Stimulated activated naive CD4-positive, alpha-beta T cell treated with Interleukin-2 at 50 U/mL for 16 hours (primary cell): ENCODE measurements at places on chromosomes 4 and X.

DNA sequence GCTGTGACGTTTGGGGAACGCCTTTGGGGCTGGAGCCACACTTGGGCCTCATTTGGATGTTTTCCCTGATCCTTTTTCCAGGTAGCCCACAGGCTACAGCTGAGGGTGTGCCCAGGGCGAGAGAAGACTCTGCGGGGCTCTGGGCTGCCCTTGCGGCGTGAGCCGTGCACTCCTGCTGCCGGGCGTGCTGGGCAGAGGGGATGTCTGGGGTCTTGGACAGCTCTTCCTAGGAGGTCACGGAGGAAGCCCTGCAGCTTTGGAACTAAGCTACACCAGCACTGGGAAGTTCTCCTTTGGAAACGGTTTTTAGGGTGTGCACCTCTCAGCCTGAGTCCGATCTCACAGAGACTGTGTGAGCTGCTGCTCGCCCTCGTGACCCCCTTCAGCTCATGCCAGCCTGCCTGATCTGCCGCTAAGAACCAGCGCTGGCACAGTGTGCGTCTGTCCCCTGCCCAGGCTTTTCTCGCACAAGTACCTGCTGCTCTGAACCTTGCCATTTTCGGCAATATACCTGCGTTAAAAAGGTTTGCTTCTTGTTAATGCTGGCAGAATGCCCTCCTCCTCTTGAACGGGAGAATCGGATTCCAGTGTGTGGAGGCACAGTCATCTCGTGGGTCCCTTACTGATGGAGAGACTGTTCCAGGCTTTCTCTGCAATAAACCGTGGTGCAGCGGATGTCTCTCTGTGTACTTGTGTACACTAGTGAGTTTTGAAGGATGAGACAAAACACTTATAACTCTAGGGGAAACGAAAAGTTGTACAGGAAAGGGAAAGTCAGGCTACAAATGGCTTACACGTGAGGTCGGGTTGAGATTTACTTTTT is 14.3 kb downstream of the MSANTD1 start:
- no peak for DNase-seq

DNA sequence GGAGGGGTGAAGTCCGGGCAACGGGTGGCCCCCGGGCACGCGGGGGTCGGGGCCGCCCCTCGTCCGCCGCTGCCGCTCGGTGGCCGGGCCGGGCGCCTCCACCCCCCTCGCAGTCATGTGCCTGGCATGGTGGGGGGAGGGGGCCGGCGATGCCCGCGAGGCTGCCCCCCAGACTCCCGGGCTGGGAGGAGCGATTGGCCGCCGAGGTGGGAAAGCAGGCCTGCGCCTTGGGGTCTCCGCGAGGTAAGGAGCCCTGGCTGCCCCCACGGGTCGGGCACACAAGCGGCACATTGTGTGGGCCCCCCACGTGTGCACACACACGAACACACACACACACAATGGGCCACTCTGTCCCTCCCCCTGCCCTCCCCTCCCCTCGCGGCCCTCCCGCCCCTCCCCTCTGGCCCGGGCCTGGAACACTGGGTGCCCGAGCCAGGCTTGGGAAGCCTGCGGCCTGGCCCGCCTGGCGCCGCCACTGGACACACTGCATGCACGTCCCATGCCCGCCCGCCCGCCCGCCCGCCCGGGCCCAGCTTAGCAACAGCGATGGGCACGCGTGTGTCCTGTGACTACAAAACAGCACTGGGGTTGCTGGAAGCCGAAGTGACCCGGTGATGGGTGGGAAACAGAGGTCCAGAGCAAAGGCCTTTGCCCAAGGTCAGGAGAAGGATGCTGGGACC is 1.3 kb downstream of the SLC6A8 start:
- DNase-seq = no peak

DNA sequence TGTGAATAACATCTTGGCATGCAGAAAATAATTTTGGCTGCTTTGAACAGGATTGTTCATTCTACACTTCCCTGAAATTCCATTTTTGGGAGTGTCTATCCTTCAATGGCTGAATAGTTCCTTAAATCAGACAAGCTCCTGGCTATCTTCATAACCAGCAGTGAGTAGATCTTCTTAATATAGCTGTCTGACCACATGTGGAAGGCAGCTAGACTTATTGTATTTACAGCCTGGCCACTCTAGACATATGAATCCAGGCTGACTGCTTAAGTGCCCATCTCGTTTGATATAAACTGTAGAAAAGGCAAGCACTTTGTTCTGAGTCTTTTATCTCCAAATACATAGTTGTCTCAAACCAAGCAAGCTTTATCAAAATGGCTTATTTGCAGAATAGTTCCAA is 40.0 kb downstream of the PWWP3B start:
- DNase-seq = no peak

GRCh38 chr4:156875704-156876103 is 95.9 kb downstream of the PDGFC start:
- no peak for DNase-seq

- no peak for DNase-seq
Measured at GRCh38 chr4:26955241-26955640, 94.6 kb downstream of the STIM2 start.

GRCh38 chr4:150224896-150225591 is 146.8 kb downstream of the DCLK2 start:
- DNase-seq = no peak

GRCh38 chr4:888029-888428 is 44.1 kb downstream of the GAK start:
- DNase-seq = no peak

DNA sequence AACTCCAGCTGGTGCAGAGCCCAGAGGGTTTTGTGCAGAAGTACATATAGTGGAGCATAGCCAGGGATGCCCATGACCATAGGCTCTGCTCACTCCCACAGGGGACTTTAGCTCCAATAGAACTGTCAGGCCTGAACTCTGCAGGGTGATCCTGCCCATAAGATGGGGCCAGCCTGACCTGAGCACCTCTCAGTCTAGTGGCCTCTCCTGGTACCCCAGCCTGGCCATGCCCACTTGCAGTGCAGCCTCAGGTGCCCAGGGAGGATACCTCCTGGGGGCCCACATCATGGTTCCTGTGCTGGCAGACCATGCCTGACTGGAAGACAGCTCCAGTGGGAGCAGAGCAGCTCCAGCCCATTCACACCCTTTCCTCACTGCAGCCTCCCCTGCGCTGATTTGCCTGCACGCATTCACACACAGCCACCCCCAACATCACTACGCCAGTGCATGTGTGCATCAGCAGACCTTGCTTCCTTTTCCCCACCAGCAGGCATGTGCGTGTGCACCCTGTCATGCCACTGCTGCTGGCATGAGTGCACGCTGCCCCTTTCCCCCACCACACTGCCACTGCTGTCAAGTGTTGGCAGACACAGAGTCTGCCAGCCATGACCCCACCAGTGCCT is 53.0 kb upstream of the MMAA start:
- no peak for DNase-seq

DNA sequence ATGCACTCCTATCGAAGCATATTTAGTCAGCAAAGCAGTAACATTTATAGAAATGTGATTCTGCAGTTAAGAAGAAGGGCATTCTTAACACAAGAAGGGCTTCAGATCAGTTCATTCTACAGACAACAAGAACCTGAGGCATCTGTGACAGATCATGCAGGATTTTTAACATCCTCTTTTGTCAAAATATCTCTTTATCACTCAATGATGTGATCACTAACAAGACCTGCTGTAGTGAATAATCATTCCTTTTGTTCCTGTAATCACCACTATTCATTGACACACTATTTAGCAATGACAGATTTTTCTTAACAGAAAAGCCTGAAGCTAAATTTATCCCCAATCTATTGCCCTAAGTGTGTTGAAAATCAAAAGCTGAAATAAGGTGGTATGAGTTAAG is 47.8 kb upstream of the ARHGAP24 start:
- DNase-seq = no peak

DNA sequence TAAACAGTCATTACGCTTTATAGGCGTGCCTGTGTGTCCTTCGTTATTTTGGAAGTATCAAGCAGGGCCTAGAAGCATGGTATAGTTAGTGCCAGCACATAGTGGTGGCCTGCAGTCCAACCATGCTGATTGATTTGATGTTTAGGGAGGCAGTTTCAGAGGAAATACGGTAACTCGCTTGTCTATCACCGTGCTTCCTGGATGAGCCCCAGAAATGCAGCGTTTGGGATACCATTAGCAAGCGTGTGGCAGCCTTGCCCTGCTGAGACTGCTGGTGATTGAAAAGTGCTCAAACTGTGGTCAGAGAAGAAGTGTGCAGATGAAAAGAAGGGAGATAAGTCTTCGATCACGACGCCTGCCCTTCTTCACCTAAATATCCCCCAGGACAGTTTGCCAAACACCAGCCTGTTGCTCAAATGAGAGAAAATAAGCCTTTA is 158.4 kb downstream of the CHIC2 start:
- DNase-seq = no peak

DNA sequence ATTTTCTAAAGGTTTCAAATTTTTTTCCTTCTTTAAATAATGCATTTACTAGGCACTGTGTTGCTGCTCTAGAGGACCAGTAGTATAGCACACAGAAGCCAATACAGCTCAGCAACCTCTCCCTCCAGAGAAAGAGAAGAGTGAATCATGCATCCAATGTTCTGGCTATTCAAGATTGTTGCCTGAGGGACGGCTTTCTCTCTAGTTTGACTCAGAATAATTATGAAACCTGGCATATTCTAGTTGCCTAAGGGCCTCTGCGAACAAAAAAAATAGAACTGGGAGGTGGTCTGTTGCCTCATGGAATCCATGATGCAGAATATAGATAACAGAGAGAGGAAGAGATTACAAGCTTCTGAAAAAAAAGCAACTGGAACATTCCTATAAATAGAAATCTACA is 1233.3 kb upstream of the PABPC4L start:
- no peak for DNase-seq

DNA sequence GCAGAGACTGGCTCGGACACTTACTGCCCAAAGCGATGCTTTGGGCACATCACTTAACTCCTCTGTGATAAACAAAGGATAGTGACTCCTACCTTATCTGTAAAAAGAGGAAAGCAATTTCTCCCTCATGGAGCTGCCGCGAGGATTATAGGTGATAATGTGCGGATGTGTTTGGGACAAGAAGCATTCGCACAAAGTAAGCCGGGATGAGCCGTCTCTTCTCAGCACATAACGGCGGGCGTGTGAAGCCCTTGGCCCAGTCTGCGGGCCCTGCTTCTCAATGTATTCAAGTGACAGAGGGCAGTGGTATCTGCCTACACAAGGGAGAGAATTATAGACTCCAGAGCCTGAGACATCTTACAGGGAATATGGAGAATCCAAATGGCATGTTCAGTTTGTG is 550.3 kb upstream of the CPEB2 start:
- no peak for DNase-seq

DNA sequence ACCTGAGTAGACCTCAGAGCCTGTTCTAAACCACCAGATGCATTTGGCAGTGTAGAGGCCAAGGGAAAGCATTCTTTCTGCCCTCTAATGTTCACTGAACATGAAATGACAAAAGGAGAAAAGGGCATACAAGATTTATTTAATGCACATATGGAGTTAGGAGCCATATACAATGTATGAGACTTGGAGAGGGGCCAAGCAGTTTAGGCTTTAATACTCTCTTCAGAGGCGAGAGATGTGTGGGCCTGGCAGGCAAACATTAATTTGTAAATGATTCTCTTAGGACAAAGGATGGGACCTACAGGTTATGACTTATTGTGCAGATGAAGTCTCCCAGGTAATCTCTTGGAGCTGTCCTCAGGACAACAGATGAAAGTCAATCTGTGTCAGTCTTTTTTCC is 631.9 kb downstream of the ADGRL3 start:
- DNase-seq = no peak

DNA sequence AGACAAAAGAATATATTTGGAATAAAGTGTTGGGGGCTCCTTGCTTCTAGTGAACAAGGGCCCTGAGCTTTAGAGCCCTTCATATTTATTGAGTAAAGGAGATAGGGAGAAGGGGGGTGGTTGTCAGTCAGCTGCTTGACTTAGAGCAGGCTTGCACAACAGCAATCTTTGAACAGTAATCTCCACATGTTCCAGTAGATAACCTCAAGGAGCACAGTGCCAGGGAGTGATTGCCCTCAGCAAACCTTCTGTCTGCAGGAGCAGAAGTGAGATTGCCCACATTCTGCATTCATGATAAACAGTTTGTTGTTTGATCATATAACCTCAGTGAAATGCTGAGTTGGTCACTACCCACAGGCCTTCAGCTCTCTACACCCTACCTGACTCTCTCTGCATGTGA is 205.8 kb upstream of the CXCL13 start:
- DNase-seq = no peak

GRCh38 chr4:141109983-141110382 is 23.3 kb downstream of the RNF150 start:
- DNase-seq = no peak

- no peak for DNase-seq
Measured at GRCh38 chr4:99624141-99624719, 33.4 kb downstream of the C4orf54 start.

DNA sequence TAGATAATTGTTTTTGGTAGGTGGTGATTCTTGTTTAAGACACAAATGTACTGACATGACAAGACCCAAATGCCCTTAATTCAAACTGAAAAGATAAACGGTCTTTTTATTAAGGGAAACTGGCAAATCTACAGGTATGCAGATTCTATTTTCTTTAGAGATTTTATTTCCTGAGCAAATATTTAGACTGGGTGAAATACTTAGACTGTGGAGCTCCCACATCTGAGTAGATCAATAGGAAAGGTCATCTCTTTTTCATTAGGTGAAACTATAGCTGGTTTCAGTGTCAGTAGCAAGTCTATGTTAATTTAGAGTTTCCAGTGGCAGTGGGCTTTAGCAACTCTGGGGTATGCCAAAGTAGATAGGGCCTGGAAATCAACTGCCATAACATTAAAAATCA is 446.7 kb downstream of the FSTL5 start:
- DNase-seq = no peak

GRCh38 chrX:104618106-104618895 is 52.3 kb downstream of the IL1RAPL2 start:
- DNase-seq = no peak

DNA sequence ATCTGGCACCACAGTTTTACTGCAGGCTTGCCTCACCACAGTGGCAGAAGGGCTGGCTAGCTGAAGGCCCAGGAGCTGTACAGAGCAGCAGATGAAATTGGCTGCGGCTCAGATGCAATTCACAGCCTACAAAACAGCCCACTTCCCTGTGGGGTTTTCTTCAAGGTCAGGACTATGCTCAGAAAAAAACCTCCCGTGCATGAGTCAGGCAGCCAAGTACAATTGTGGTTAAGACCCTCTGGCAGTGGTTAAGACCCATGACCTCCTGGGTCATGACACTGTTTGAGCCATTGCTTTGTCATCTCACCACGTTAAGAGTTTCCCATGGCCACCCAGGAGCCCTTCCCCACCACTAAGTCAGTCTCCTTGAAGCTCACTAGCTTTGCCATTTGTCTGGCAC is 276.3 kb downstream of the HNRNPD start:
- no peak for DNase-seq

GRCh38 chrX:109783701-109784079 is 50.6 kb upstream of the ACSL4 start:
- no peak for DNase-seq

GRCh38 chrX:31708116-31708515 is 636.3 kb upstream of the FTHL17 start:
- DNase-seq = no peak

- no peak for DNase-seq
Measured at GRCh38 chr4:10765386-10765785, 80.8 kb upstream of the CLNK start.

DNA sequence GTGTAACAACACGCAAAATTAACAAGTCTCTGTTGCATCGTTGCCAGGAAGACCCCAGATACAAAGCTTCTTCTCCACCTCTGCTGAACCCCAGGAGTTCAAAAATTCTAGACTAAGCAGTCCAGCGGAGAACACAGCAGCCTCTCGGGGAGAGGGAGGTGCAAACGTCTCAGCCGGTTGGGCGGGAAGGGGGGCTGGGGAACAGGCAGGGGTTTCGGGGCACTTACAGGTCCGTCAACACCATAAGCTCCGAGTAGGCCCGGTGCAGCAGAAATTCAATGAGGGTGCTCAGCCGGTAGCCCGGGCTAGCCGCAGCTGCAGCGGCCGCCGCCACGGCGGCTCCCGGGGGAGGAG is 394 bp downstream of the MED14 start:
- peak; percentile 15 for DNase-seq
